Activated CD4-positive, CD25-positive, alpha-beta regulatory T cell treated with anti-CD3 and anti-CD28 coated beads, Interleukin-2, amount 50 U/mL, for 72 hours (primary cell): ENCODE measurements at places on chromosomes 11 and 22.

DNA sequence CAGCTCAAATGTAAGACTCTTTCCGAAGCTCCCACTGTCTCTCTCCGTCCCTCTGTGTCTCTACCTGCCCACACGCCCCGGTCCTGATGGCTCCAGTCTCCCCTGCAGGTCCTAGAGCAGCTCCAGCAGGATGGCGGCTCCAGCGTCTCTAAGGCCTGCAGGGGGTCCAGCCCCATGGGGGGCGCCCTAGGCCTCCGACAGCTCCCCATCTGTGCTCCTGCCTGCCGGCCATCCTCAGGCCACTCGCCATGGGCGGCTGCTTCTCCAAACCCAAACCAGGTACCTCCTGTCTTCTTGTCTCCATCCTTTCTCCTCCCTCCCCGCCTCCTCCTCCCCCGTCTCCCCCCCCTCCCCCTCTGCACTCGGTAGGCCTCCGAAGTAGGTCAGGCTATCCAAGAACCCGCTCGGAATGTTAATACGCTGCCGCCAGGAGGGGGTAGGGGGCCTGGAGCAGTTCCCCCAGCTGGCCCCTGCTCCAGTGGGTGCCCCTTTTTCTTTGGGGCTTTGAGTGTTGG lies 699 bp downstream of the AIFM3 start:
- DNase-seq = no peak

GRCh38 chr11:76653674-76654284 lies 16.8 kb downstream of the LRRC32 start:
- no peak for DNase-seq

DNA sequence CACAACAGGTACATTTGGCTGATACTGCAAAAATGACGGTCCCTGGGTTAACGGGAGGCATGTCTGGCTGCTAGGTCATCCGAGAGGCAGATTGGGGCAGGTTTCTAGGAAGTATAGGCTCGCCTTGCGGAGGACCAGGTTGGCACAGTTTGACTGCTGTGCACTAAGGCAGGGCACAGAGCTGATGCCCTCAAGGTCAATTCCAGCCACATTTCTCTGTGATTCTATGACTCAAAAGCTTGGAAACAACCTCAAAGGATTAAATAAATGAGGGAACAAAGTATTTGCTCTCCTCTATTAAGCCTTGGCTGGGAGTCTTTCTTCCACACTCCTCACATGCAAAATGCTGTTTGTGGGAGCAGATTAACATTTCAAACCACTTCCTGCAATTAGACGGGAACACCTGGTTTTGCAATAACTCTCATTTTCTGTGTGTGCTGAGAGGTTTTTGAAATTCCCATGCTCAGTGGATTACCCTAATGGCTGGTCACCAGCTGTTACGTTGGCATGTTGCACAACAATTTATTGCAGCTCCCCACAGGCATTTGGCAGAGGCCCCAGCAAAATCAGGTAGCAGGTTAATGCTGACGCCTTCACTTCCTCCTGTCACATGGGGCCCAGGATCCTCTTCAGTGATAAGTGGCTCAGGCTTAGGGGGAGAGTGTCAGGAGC lies 61.0 kb upstream of the PLET1 start:
- no peak for DNase-seq

GRCh38 chr11:2109541-2110019 lies 29.6 kb downstream of the IGF2 start:
- DNase-seq = no peak

GRCh38 chr22:23179381-23180299 lies 669 bp upstream of the BCR start:
- no peak for DNase-seq
